Activated naive CD4-positive, alpha-beta T cell treated with anti-CD3 and anti-CD28 coated beads for 36 hours (primary cell): ENCODE measurements at places on chromosomes 12 and 14.
A peak's percentile ranks its signal among the peaks of the same experiment; 100 is the strongest.

DNA sequence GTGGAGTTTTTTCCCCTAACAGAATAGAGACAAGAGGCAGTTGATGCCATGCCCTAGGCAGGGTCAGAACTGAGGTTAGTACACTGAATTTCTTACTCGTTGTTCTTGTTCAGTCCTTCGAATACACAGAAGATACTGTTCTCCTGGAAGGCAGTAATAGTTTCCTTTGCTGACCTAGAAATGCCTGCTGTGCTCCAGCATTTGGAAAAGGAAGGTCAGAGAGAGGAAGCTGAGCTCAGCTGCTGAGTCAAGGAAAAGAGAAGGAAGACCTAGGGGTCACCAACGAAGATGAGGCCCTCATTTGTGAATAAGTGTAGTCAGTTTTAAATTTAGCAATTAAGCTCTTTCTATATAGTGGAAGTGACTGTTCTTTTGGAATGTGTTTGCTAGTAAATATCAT lies 100.1 kb downstream of the CRADD start:
- DNase-seq = no peak

- no peak for DNase-seq
These were observed 2.2 kb downstream of the CPSF6 start for GRCh38 chr12:69241438-69242092.

DNA sequence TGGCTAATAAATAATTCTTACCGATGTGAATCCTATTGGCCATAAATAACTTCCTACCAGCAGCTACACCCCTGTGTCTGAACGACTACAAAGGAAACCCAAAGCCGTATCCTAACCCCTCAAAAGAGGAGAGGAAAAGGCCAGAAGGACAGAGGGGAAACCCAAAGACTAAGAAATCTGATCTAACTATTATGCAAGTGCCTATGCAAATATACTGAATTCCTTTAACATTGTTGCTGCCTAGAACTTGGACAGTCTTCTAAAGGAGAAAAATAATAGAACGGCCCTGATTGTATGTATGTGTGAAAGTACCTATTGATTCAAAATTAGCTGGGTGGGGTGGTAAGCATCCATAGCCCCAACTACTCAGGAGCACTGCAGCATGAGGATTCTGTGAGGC lies 997 bp downstream of the PLEKHG7 start:
- no peak for DNase-seq

- DNase-seq = no peak
These were observed 183.3 kb upstream of the SEL1L start for GRCh38 chr14:81716953-81717352.

DNA sequence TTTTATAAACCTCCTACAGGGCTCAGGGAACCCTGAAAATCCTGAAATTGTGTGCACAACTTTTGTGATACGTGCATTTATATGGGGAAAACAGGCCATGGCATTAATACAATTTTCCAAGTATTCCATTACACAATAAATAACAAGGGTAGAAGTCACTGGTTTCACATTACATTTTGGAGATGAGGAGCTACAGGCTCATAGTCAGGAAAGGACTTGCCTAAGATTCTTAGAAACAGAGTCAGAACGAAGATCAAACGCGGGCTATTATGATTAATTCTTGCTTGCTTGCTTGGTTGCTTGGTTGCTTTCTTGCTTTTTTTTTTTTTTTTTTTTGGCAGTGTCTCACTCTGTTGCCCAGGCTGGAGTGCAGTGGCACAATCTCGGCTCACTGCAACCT lies 16.7 kb downstream of the NOS1 start:
- DNase-seq = no peak

DNA sequence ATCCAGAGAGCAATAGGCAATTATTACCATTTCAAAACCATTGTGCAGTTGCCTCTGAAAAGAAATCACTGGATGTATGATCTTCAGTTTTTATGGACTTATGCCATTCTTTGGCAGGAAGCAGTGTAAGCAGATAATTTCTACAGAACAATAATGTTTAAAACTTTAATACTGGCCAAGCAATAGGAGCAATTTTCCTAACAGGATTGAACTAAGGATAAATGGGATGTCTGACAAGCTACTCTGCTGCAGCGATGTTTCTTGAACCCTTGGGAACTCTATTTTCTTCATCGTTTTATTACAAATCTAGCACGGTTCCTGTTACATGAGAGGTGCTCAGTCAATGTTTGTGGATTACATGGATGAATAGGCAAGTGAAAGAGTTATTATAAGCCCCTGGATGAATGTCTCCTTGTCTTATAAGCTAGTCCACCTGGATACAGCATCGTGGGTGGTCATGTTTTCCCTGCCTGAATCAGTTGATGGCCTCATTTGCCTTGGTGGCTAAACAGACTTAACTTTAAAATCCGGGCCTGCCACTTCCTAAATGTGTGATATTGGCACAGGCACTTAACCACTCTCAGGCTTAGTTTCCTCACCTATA lies 68.2 kb upstream of the MDM1 start:
- no peak for DNase-seq

GRCh38 chr14:100784523-100785337 lies 41.2 kb upstream of the MEG3 start:
- DNase-seq = no peak

DNA sequence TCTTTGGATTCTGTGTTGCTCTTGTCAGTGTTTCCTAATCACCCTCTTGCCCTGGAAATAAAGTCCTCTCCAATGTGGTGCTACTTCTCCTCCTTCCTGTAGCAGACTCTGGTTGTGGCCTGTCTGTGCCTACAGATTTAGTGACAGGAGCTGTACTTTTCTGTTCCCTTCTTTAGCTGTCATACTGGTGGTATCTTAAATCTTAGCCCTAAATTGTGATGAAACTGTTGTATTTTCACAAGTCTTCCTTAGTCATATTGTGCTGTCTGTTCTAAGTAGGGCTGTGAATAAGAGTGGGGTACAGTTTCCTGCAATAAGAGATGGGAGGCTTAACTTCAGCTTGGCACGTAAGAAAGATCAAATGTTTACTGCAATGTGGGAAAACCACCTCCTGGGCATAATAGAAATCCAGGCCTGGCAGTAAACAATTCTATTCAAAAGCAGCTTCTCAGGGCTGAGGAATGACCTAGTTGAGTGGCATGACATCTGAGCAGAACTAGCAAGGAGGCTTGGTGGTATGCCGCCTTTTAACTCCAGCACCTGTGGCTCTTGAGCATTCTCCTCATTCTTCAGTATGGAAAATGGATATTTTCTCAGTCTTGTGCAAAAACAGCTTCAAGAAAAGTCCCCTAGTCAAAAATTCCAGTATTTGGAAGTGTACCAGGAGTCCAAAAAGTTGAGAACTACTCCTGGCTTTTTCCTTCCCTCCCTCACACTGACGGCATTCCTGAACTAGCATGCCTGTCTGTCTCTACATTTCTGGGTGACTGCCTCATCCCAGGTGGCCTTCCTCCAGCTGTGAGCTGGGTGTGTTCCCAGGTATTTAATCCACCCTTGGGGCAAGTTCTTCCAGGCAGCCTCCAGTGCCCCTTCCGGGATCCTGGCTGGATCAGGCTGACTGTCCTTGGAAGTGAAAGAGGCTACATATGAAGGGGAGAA lies 19.5 kb downstream of the ANO6 start:
- peak; percentile 25 for DNase-seq

GRCh38 chr12:46184798-46185595 lies 83.8 kb downstream of the SLC38A1 start:
- DNase-seq = no peak

DNA sequence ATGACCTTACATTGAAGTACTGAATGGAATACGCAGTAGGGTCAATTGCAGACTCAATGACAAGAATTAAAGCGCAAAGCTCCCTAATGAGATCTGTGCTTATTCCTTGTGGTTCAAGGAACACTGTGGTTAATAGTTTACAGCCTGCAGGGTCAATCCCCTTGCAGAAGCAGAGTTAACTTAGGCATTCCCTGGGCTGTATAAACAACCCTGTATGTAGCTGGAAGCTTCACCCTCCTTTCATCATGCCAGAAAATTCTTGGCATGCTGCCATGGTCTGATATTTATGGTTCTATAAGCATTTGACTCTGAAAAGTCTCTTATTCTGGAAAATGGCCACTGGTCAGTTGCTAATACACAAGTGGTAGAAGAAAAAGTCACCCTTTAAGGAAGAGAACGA lies 227.7 kb downstream of the NOVA1 start:
- DNase-seq = no peak

- DNase-seq = no peak
These were observed 2.8 kb upstream of the TMEM52B start for GRCh38 chr12:10175846-10176636.

DNA sequence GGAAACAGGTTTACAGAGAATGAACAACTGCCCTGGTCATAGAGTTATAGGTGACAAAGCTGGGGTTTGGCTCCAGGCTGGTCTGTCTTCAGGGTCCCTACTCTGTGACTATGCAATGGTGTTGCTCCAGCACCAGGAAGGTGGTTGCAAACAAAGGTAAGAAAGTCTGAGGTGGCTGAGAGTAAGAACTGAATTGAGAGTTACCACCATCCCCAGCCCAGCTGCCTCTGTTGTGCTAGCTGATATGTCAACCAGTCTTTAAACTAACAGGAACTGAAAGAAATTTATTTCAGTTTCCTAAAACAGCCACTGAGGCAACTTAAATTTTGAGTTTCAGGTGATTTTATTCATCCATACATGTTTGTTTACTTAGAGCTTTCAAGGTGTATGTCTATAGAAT lies 111.0 kb upstream of the LRIG3 start:
- no peak for DNase-seq

DNA sequence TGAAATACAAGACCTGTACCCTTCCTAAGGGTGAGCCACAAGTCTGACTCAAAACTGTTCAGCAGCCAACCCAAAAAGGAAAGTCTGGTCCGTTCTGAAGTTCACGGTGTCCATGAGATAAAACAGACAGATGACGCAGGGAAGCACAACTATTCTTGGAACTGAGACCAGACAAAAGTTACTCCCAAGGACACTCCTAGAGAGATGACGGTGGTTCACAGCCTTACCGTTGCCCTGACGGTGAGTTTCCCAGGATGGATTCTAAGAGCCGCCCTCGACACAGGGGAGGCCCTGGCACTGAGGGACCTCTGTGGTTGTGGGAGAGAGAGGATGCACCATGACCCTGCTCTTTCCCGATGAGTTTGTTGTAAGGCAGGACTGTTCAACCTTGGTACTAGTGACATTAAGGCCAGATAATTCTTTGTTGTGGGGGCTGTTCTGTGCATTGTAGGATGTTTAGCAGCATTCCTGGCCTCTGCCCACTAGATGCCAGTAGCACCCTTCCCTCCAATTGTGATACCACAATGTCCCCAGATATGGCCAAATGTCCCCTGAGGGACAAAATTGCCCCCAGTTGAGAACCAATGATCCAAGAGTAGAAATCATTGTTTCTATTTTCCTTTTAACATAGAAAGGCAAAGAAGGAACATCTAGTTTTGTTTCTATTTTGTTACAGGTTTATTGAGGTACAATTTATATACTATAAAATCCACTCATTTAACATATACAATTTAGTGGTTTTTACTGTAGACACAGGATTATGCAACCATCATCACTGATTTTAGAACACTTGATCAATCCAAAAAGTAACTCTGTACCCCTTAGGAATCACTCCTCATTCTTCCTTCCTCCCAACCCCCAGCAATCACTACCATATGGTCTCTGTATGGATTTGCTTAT lies 23.0 kb downstream of the OR10P1 start:
- peak; percentile 29 for DNase-seq

- no peak for DNase-seq
These were observed 670.9 kb downstream of the DIO2 start for GRCh38 chr14:79540394-79540793.

- no peak for DNase-seq
These were observed 10.4 kb downstream of the GTSF1 start for GRCh38 chr12:54463034-54463433.

GRCh38 chr12:104446646-104447421 lies 9.9 kb upstream of the CHST11 start:
- DNase-seq = no peak

- DNase-seq = no peak
These were observed 197.4 kb upstream of the SLC38A2 start for GRCh38 chr12:46569826-46570439.

DNA sequence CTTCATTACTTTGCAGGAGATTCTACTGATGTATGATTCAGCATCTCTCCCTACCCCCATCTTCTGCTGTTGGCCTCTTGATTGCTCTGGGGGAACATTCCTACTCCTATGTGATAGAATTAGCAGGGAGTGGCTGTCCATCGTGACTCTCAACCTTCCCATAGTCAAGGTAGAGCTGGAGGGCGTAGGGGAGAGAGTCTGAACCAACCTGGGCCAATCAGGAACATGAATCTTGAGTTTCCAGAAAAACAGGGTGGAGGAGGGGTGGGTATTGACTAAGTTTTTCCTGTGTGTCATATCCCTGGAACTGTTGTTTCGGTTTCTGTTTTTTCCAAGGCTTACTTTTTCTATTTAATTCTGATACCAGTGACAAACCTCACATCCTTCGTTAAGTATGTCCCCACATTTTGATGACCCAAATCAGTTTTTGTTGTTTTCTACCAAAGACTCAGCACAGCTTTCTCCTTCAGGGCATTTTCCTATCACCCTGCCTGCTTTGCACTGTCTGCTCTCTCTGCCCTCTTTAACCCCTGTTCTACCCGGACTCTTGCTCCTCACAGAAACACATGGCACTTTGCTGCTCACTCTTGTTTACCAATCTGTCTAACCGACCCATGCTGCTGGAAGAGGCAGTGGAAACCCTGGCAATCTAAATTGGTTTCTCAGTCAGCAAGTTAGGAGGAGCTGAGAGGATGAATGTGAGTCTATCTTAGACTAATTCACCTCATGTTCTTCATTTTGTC lies 1428.3 kb downstream of the AACS start:
- no peak for DNase-seq

GRCh38 chr12:8871068-8871467 lies 43.2 kb upstream of the PHC1 start:
- DNase-seq = no peak

GRCh38 chr14:51650716-51651387 lies 858 bp upstream of the FRMD6 start:
- no peak for DNase-seq

DNA sequence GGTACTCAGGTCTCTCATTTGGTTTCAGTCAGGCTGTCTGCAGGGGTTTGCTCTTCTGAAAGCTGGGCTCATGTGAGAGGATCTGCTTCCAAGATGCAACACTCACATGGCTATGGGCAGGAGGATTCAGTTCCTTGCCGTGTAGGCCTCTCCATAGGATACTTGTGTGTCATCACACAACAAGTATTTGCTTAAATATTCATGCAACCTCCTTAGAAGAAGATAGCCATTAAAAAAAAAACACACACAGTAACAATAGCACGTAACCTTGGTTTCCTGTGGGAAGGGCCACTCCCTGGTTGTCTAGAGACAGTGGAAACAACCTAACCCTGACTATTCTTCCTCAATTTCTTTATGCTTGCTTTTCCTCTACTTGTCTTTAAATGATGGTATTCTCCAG lies 31.8 kb upstream of the CLEC4E start:
- DNase-seq = no peak

- DNase-seq = peak; percentile 22
These were observed 423.4 kb downstream of the ZFP36L1 start for GRCh38 chr14:68369281-68370056.

DNA sequence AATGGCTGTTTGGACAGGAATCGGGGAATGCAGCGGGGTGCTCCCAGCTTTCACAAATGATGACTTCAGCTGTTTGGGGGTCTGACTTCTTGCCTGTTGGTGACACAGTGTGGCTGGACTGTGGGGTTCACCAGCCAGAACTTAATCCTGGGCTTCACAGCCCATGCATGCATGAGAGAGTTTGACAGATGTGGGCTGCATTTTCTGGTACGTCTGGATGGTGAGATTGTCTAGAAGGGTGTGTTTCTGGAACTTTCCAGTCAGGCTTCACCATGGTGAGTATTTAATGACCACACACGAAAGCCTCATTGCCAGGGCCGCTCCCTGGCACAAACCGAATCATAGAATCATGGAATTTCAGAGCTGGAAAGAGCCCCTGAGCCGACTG lies 29.6 kb downstream of the CHST11 start:
- no peak for DNase-seq

GRCh38 chr14:32933629-32934072 lies 5.0 kb upstream of the NPAS3 start:
- DNase-seq = no peak
